NK-92 treated with Interleukin-12 subunit alpha and Interleukin-12 subunit beta, amount 100 ng/mL, for 24 hours (cell line): ENCODE measurements at places on chromosomes 1 and 21.
A peak's percentile ranks its signal among the peaks of the same experiment; 100 is the strongest.

DNA sequence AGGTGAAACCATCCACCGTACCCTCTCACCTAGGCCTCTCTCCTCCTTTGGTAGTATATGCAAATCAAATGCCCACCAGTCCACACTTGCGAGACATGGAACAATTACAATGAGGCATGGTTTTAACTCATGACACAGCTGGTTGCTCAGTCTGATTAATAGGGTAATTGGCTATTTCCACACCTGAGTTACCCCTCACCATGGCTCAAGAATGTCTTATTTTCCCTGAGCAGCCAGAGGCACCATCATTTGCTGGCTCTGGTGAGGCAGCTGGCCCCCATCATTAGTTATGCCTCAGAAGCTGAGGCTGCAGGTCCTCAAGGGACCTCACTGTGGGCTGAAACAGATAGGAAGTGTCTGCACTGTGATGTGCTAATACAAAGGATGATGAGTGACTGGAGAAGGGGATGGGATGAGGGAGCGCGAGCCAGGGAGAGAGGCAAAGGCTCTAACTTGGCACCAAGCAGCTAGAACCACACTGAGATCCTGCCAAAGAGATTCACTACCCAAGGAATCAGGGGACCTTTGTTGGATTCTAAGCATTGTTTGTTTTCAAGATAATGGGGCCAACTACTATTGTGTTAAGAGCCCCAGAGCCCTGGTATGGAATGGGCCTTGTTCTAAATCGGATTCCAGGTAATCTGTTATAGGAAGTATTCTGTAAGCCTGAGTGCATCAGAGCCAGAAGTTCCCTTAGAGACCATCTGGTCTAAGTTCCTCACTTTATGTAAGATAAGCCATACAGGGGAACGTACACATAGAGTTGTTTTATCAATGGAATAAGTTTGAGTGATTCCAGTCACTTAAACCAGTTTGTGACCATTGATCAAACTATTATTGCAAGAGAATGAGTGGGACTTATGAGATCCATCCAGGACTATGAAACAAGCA, 80.0 kb upstream of the CNTN2 start:
- DNase-seq = no peak

DNA sequence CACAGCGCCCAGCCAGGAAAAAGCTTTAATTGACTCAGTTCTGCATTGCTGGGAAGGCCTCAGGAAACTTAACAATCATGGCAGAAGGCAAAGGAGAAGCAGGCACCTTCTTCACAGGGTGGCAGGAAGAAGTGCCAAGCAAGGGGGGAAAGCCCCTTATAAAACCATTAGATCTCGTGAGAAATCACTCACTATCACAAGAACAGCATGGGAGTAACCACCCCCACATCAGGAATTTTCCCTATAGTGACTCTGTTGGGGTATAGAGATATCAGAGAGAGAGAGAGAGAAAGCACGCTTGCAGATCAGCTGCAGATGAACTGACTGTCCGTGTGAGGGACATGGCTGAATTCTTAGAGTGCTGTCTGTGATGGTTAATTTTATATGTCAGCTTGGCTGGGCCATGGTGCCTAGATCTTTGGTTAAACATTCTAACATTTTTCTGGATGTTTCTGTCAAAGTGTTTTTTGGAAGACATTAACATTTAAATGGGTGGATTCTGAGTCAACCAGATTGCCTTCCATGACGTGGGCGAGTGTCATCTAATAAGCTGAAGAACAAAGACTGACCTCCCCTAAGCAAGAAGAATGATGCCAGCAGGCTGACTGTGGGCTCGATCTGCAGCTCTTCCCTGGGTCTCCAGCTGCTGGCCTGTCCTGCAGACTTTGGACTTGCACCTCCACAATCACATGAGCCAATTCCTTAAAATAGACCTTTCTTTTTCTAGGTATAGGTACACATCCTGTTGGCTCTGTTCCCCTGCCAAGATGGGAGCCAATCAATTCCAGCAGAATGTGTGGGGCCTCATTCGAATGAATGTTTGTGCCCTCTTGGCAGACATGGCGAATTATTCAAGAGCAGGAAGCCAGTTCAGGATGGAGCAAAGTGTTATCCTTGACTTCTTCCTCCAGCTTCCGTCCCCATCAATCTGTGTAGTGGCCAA, 21.4 kb upstream of the CPT2 start:
- no peak for DNase-seq

DNA sequence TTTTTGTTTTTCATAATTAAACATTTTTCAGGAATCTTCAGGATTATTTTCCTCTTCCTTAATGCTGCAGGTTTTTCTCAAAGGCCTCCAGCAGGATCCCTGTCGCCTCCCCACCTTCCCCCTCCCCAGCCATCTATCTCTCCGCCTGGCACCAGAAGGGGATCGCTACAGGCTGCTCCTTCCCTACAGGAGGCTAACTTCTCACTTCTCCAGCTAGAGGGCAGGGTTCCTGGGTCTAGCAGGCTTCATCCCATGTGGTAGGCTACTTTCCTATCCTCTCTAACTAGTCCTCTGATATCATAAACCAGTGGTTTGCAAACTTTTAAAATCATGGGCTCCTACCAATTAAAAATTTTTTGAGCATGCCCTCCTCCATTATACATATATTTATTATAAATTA, 104.1 kb downstream of the KCNN3 start:
- DNase-seq = no peak

- no peak for DNase-seq
These were observed 8.7 kb downstream of the FAM131C start for GRCh38 chr1:16064536-16065268.

GRCh38 chr1:10765304-10765703, 31.1 kb downstream of the CASZ1 start:
- no peak for DNase-seq

- DNase-seq = no peak
These were observed 21.0 kb downstream of the VASH2 start for GRCh38 chr1:212971312-212971711.

DNA sequence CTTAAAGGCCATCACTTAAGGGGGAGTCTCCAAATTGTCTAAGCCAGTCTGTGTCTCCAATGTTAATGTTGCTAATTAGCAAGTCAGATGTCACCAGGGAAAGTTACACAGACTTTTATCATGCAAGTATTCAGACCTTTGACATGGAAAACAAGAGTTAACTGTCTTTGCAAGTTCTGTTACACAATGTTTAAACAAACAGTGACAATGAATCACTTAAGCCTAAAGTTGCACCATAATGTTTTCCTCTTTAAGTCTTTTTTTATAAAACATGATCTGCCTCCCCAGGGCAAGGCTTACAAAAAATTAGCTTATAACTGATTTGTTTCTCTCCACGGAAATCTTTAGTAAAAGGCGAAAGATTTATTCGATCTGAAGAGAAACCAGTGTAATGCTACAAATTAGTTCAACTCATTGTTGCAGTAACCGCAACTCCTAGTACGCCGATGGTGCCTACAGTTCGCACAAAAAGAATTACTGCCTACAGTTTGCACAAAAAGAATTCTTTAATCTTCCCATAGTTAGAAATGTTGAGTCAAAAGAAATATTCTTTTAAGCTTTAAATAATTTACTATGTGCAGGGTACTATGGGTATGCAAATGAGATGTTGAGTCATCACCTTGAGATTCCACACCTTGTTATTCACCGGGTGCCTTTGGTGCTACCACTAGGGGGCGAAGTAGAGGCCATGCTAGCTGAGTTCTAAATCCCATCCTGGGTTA, 45.3 kb downstream of the HHAT start:
- DNase-seq = peak; percentile 76

GRCh38 chr1:4126731-4127591, 226.9 kb upstream of the C1orf174 start:
- no peak for DNase-seq

DNA sequence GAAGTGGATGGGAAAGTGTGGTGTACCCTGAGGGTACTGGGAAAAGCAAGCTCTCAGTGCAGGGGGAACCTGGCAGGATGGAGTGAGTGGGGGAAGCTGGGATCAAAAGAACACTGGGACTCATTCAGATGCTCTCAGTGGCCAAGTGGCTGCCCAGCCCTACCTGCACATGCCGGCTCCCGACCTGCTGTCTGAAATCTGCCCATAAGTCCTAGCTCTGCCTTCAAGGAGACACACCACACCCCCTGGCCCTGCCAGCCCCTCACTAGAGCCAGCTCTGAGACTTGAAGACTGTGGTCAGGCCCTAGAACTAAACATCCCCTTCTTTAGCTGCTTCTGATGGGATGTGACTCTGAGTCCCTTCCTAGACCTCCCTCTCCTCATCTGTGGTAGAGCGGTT, 2.2 kb downstream of the TMEM54 start:
- DNase-seq = no peak

- no peak for DNase-seq
These were observed 38.5 kb upstream of the PDE9A start for GRCh38 chr21:42614811-42615351.

DNA sequence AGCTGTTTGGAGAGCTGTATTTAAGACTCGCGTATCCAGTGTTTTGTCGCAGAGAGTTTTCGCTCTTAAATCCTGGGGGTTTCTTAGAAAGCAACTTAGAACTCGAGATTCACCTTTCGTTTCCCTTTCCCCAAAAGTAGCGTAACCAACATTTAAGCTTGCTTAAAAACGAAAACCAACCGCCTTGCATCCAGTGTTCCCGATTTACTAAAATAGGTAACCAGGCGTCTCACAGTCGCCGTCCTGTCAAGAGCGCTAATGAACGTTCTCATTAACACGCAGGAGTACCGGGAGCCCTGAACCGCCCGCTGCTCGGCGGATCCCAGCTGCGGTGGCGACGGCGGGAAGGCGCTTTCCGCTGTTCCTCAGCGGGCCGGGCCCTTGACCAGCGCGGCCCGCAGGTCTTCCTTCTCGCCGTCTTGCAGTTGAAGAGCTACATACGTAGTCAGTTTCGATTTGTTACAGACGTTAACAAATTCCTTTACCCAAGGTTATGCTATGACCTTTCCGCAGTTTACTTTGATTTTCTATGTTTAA, 1.9 kb downstream of the OLIG1 start:
- DNase-seq = no peak

DNA sequence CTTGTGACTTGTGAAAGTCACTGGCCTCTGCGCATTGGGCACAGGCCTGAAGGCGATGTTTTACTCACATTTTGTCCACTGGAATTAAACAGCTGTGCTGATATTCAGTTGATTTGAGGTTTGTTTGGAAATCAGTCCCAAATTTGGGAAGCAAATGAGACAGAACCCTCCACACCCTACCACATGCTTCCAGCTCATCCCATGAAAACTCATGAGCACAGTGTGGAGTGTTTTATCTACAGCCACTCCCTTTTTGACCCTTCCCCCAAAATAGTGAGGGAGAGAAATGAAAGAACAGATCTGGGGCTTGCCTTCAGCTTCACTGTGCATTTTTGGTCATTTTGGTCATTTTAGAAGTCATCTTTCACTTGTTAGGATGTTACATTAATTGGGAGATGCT, 101.3 kb downstream of the CAMTA1 start:
- no peak for DNase-seq

DNA sequence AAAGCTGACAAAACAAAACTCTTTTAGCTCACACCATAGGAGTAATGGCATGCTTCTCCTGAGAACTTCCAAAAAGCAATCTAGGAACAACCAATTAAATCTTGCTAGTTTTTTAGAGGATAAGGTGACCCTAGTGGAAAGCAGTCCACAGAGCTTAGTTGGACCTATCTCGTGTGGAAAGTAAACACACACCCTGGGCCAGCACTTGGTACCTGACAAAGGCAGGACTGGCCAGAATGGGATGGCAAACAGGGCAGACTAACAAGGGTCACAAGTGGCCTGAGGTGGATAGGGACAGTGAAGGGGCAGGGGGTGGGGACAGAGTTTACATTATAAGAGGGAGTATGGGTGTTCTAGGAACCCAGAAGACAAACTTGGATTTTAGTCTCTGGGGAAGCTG, 22.0 kb downstream of the FMO4 start:
- no peak for DNase-seq

DNA sequence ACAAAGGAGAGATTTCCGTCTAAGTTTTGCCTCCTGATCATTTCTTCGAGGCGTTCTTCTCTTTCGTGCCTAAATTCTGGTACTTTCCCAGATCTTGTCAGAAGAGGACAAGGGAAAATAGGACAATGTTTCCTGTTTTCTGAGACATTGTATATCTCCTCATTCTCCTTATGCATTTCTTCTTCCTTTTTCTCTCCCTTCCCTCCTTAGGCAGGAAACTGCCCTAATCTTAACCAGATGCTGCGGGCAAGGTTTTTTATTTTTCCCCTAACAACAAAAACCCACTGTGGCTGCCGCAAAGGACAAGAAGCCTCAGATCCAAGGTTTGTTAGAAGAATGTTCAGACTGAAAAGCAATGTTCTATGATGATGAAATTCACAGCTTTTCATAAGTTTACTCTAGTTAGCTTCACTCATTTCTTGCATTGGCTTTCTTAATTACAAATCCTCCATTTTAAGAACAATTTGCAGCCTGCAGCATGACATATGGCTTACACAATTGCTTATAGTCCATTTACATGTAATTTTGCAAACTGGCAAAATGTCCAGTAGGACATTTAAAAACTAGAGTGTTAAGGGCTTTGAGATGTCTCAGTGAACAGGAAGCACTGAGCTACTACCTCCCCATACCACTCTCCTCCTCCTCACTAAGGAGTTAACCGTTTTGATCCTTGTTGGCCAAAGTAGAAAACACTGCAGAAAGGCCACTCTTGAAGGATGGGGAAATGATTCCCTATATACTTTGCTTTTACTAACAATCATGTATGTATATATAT, 624 bp downstream of the CTSK start:
- DNase-seq = no peak

GRCh38 chr21:34941162-34941561, 107.9 kb downstream of the RUNX1 start:
- no peak for DNase-seq

GRCh38 chr21:21111309-21111920, 113.2 kb downstream of the NCAM2 start:
- DNase-seq = no peak

DNA sequence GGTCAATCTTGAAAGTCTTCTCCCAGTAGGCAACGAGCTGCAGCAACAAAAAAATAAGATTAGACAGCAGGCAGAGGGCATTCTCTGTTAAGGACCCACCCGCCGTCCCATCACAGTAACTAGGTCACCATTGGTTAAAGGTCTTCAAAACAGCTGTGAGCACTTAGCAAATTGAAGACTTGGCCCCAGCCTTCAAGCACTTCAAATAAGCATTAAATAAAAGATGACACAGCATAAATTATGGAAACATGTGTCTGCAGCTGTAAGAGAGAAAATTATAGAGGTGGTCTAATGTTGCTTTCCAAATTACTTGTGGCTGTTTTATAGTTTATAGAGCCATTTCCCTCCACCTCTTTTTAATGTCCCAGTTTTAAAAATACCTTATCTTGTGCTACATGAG, 61.2 kb downstream of the VANGL1 start:
- DNase-seq = no peak
